ENCODE measurements at places on chromosomes 3 and 15.

- DNase-seq, result no peak
These were observed 69.4 kb upstream of the CRTC3 start for GRCh38 chr15:90460142-90460824.

DNA sequence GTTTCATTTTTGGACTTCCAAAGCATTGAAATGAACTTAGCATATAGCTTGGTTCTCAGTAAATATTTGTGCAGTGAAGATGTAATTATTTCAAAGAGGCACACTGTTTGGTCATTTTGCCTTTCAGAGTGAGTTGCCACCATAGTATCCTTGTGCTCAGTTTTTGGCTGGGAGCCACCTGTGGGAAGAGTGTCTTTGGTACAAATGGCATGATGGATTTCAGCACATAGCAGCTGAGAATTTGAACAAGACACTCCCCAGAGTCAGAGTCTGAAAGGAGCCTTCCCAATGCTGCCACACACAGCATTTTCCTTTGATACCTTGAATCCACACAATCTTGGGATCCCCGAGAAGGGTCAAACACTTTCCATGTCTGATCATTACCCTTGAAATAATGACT, 897.2 kb upstream of the ARPP21 start:
- DNase-seq, result no peak

- no peak for DNase-seq
These were observed 143.7 kb upstream of the ZNF385D start for GRCh38 chr3:21894459-21895340.

- no peak for DNase-seq
These were observed 88.8 kb upstream of the ADAMTSL3 start for GRCh38 chr15:83565138-83565537.

DNA sequence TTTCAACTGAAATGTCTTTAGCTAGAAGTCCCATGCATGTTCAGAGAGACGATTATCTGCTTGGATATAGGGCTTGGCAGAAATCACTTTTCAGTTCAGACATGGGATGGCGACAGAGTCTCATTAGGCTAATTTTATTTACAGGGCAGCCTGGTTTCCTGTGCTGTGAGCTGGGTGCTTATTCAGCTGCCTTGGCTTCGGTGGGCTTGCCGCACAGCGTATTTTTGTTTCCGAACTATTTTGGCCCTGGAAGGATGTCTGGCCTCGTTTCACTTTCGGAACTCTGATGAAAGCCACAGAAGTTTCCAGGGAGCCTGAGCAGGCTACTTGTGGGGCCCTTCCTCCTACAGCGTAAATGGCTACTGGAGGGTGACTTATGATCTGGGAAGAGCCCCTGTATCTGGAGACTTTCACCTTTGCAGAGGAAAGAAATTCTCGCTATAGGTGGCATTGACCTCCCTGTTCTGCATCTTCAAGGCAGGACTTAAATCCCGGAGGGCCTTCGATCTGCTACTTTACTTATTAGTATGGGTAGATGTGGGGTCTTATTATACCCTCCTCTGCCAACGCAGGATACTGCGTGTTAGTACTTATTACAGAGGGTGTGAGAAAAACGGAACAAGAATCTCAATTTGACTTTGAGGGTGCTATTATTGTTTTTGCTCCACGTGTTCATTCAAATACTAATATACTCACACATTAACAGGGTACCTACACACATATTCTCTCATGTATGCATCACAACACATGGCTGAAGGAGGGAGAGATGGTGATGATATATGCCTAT, 364.0 kb upstream of the RBMS3 start:
- DNase-seq, result no peak

DNA sequence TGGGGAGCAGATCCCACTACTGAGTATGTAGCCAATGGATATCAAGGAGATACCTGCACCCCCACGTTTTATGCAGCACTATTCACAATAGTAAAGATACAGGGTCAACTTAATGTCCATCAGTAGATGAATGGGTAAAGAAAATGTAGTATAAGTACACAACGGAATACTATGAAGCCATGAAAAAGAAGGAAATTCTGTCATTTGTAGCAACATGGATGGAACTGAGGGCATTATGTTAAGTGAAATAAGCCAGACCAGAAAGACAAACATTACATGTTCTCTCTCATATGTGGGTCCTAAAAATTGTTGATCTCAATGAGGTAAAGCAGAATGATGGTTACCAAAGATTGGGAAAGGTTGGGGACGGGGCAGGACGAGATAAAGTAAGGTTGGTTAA, 14.6 kb downstream of the PP2D1 start:
- DNase-seq, result no peak

DNA sequence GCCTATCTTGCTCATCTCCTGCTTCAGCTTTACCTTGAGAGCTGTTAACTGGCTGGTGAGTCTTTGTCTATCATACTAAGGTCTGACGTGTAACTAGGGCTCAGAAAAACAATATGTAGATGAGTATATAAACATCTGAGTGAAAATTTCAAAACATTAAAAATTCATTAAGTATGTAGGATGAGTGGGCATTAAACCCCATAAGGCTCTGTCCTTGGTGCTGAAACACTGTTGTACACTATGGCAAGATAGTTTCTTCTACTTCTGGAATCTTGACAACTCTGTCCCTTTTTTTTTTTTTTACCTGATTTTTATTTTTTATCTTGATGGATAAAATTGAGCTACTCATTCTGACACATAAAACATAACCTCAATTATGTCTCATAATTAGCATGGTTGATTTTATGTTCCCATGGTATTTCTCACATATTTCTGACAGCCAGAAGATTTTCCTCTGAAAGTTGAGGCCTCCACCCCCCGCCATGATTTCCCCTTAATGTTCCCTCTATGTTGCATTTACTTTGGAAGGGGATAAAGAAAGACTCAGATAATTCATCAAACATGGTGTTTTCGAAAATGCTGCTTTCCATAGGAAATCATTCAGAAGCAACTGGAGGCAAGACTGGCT, 54.3 kb downstream of the DGKG start:
- no peak for DNase-seq

DNA sequence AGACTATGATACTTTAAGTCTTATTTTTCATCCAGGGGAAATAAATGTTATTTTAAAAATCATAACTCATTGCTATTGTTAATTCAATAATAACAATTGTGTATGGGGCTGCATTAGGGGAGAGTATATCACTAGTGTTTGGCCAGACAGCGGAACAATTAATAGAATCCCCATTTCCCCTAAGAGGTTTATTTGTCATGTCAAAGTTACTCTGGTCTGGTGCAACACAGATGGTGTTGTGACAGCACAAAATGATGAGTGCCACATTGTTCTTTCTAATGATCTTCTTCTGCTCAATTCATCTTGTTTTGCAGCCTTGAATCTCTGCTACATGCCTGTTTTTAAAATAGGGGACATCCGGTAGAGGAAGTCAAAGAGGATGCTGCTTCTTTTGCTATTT, 351.6 kb downstream of the NSUN3 start:
- no peak for DNase-seq

DNA sequence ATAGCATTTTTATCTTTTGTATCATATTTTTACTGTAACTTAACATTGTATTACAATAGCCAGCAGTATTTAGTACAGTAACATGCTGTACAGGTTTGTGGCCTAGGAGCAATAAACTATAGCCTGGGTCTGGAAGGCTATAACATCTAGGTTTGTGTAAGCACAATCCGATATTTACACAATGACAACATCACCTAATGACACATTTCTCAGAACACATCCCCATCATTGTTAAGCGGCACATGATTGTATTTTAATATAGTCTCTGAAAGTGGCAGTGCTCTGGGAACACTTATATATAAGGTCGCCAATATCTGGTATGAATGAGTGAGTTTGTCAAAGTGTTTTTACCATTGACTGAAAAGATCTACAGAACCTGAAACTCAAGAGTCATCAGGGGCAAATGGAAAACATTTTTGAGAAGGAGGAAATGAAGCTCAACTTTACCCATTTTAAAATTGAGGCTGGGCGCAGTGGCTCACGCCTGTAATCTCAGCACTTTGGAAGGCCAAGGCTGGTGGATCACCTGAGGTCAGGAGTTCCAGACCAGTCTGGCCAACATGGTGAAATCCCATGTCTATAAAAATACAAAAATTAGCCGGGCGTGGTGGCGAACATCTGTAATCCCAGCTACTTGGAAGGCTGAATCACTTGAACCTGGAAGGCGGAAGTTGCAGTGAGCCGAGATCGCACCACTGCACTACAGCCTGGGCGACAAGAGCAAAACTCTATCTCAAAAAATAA, 38.8 kb upstream of the TNFSF10 start:
- no peak for DNase-seq

DNA sequence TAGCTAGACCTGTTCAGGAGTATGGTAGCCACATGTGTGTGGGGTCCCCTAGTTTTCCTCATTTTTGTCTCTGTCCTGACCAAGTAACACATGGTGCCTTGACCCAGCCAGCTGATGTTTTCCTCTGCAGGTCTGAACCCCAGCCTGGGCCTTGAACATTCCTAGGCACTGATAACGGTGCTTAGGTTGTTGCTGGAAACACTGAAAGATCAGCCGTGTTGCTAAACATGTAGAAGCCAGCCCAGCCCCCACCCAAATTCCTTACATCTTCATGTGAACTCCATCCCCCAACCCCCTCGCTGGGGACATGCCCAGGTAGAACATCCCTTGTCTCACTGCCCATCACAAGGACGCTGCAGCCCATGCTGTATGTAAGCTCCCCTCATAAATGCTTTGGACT, 18.7 kb downstream of the RTP3 start:
- no peak for DNase-seq

- no peak for DNase-seq
These were observed 1028.2 kb downstream of the MCTP2 start for GRCh38 chr15:95259513-95259912.

GRCh38 chr3:125186261-125186787, 26.2 kb downstream of the SLC12A8 start:
- no peak for DNase-seq

DNA sequence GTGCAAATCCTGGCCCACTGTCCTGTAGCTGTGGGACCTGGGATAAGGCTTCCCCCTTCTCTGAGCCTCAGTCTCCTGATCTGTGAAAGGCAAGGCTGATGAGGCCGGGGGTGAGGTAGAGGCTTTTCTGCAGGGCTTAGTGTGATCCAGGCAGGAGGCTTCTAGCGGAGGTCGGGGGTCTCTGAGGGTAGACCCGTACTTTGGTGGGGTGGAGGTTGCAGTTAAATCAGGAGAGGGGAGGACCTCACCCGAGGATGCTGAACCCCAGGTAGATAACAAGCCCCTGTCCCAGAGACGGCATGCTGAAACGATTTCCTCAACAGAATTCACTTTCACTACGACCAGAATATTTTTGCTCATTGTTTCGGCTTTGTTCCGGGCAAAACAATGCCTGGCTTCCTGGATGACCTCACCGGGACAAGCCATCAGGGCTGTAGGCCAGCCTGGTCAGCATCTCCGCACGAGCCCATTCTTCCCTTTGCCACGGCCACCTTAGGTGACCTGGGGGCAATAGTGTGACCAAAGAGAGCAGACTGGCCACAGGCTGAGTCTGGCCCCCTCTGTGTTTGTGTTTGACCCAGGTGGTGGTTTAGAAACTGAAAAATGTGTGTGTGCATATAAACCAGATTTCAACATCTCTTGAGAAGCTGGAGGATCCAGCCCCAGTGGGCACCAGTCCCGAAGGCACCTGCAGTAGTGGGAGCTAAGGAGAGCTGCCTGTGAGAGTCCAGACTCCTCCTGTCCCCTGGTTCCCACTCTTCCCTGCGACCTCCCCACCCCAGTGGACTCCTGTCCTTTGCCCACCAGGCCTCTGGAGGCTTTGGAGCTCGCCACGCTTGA, 33.0 kb downstream of the SLC6A6 start:
- no peak for DNase-seq

DNA sequence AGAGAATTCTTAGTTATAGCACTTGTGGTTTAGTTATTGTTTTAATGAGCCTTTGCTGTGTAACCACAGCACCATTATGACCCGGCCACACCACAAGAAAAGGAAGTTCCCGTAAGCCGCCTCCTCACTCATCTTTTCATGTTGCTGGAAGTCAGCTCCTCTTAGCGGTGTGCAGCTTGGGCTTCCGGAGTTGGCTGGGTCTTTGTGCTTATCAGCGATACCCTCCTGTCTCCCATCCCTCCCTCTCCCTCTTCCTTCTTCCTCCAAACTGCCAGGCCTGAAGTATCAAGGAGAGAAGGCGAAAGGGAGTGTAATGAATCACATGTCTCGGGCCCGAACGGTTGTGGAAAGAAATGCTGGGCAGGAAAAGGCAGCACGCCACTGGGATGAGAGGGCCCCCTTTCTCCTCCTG, 353.5 kb downstream of the MCTP2 start:
- no peak for DNase-seq

- DNase-seq, result peak; percentile 78
These were observed at the start of gene MAN2A2 for GRCh38 chr15:90902840-90903732. MAN2A2 (plus strand) TSS chr15:90903302; CDS start chr15:90904208, 906 bp downstream.

DNA sequence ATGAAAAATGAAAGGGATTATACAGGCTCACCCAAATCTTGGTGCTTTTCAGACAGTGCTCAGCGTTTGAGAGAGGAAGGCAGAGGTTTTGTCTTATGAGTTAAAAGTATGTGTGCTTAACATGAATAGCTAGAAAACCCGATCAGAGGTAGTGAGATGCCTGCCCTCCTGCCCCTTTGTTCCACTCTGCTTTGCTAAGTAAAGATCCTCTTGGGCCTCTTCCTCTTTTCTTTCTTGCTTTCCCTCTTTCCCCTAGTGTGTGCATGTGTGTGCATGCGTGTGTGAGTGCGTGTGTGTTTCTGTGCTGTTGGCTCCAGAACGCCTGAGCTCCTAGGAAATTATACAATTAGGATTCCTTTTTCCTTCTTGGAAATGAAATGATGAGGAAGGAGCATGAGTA, 261.3 kb upstream of the NR2E3 start:
- no peak for DNase-seq

DNA sequence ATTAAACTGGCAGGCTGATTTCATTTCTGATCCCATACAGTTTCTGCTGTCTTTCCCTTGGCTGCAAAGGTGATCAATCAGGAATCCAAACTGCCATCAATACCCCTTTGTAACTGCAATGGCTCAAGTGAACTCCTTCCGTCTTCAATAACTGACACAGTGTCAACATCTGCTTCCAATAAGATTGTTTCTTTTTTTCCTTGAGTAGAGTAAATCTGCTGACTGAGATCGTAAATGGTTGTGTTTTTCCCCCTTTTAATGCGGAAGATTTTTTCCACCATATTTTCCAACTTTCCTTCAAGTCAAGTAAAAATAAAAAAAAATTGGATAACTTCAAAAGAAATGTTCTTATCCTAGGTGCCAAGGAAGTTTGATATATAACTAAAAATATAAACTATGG, 48.7 kb downstream of the VGLL3 start:
- DNase-seq, result no peak

GRCh38 chr3:43810797-43811196, 120.1 kb downstream of the ABHD5 start:
- no peak for DNase-seq

- DNase-seq, result no peak
These were observed 9.7 kb downstream of the CCDC12 start for GRCh38 chr3:46966811-46967210.

DNA sequence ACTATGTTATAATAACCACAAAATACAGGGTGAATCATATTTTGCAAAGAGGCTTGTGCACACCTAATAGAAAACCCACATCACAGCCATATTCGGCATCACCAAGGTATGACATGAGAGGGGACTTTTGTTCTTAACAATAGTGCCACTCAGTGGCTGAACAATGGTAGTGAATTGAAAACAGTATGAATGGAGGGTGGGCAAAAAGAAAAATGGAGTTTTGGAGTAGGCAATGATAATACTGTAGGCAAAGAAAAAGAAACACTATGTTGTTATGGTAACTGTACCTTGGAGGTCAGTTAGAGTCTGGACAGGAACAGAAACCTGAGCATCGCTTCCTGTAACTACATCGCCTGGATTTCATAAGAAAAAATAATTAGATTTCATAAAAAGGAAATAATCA, 348.6 kb downstream of the PLCL2 start:
- DNase-seq, result no peak

GRCh38 chr3:119243712-119244111, 3.0 kb upstream of the B4GALT4 start:
- no peak for DNase-seq

GRCh38 chr3:116084999-116085791, 360.1 kb downstream of the LSAMP start:
- no peak for DNase-seq
